ENCODE measurements at places on chromosomes 13 and 19.

GRCh38 chr19:49830766-49831165 is 12.7 kb downstream of the MED25 start:
- DNase-seq = no peak

- DNase-seq = peak; percentile 67
These were observed at the start of gene MBD3 for GRCh38 chr19:1592755-1593500. MBD3 (minus strand) TSS chr19:1592865; CDS start chr19:1592631, 234 bp downstream.

GRCh38 chr13:30908416-30908980 is 2.4 kb downstream of the MEDAG start:
- no peak for DNase-seq

DNA sequence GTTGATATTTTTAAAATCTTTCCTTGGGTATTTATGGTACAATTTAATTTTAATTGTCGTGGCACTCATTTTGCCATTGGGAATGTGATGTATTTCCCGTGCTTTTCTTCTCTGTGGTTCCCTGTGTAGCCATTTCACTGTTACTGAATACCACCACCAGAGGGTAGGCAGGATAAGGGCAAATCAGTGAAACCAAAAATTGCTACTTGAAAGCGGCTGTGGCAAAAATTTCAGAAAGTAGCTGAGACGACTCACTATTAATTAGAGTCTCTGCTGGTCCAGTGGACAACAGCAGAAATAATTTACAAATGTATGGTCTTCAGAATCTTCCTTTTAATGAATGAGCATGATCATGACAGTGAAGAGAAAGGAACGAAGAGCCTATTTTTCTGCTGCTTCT is 34.4 kb upstream of the MIR17HG start:
- DNase-seq = peak; percentile 10

DNA sequence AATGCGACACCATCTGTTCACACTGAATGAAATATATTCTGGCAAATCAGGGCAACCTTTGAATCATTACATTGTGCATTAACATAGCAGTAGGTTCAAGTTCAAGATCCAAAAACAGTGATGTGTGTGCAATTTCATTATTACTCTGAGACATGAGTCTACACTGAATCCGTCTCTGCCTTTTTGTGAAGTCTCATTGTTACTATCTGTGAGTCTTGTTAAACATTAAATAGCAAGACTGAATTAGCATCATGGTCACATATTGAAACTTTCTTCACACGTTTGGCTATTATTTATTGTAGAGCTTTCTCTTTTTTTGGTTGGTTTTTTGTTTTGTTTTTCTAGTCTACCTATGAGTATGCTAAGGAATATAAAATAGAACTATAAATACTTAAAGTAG is 117.1 kb upstream of the SLITRK5 start:
- no peak for DNase-seq

DNA sequence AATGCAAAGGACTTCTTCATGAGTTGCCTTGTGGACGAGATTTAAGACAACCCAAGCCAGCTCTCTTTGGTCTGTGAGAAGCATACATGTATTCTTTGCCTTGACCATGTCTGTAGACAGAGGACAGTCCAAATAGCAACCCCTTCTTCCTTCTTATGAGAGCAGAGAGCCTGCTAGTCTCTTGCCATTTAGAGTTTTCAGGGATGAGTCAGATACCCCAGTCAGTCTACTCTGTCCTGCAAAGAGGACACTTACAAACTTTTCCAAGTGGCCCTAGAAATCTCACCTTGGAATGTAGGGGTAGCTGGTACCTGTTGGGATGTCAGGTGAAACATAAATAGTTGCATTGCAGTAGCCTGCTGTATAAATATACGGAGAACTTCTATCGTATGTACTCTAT is 36.7 kb downstream of the DNAJC3 start:
- no peak for DNase-seq

- peak; percentile 21 for DNase-seq
These were observed at the start of gene SELENOW for GRCh38 chr19:47778049-47778953. SELENOW (plus strand) TSS chr19:47778703; CDS start chr19:47778786, 83 bp downstream.

DNA sequence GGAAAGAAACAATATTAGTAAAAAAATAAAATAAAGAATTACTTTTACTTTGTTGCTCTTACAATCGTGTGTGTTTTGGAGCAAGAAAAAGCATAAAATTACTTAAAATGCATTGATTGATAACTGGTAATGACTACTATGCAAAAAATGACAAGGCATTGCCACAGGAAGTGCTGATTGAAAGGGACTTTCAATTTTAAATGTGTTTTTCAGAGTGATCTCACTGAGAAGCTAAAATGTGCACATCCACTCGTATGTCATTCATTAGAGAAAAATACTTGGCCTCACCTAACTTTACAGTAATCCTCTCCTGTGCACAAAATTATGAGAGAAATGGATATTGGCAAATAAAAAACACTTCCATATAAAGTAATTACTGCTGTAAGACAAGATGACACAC is 934.9 kb downstream of the SLITRK6 start:
- DNase-seq = no peak
